Bronchial epithelial cell (primary cell): ENCODE measurements at places on chromosomes 7 and 10.

DNA sequence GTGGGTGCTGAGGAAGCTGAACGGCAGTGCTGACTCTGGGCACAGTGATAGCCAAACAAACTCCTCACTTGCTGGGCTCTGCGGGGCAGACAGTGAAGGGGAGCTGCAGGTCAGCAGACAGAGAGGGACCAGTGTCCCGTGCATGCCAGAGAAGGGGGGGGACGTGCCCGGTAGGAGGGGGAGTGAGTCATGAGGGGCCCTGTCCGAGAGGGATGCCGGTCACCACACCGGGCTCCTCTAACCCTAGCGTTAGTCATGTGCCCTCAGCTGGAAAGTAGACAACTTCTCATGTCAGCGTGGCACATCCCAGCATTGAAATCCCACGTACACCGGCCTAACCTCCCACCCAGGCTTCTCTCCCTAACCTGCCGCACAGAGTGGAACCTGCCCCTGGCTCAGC is 117.1 kb upstream of the DPP6 start:
- DNase-seq, result no peak

GRCh38 chr7:54392935-54393334 is 149.2 kb upstream of the VSTM2A start:
- no peak for DNase-seq

DNA sequence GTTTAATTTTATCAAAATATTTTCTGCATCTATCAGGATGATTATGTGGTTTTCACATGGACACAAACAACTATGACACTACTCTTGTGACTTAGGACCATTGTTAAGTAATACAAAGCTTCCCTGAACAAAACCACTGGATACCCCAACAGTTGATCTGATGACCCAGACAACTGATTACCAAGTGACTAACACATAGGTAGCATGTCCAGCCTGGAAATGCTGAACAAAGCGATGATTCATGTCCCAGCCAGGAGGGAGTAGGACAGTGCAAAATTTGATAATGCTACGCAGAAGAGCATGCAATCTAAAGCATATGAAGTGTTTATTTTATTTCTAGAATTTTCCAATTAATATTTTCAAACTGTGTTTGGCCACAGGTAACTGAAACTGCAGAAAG is 8.9 kb upstream of the PNLIP start:
- peak; percentile 71 for DNase-seq

- no peak for DNase-seq
Measured at GRCh38 chr10:122163174-122164022, 107.7 kb upstream of the BTBD16 start.

DNA sequence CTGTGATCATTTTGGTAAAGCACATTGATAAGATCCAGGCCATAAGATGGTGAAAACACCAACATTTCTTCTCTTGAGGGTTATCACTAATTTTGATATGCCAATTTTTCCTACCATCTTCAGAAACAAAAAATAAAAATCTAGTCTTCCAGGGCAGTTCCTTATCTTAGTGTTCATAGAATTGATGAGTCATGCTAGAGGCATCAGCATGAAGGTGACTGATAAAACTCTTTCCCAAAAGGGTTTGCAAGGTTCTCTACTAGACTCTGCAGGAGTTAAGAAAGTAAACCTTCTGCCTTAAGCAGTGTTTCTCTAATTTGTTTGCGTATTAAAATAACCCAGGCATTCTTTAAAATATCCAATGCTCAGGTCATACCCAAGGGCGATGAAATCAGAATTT is 483.1 kb upstream of the CNTNAP2 start:
- peak; percentile 2 for DNase-seq

DNA sequence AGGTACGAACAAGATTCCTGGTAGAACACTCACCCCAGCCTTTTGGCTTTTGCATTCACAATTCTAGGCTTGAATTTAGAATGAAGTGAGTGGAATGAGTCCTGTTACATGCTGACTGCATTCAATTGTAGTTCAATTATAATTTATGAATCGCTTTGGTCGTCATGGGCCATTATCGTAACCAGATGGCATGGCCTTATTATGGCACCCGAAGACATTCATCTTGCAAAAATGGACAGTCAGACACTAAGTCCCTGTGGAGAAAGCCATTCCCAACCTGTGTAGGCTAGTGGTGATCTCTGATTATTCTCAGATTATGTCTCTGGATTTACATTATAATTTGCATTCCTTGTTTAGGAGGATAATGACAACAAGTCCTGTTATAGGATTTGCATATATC is 292.4 kb upstream of the NPSR1 start:
- no peak for DNase-seq

- no peak for DNase-seq
Measured at GRCh38 chr7:14842523-14842922, 60.0 kb downstream of the DGKB start.

GRCh38 chr10:111107023-111107422 is 30.2 kb downstream of the ADRA2A start:
- no peak for DNase-seq

DNA sequence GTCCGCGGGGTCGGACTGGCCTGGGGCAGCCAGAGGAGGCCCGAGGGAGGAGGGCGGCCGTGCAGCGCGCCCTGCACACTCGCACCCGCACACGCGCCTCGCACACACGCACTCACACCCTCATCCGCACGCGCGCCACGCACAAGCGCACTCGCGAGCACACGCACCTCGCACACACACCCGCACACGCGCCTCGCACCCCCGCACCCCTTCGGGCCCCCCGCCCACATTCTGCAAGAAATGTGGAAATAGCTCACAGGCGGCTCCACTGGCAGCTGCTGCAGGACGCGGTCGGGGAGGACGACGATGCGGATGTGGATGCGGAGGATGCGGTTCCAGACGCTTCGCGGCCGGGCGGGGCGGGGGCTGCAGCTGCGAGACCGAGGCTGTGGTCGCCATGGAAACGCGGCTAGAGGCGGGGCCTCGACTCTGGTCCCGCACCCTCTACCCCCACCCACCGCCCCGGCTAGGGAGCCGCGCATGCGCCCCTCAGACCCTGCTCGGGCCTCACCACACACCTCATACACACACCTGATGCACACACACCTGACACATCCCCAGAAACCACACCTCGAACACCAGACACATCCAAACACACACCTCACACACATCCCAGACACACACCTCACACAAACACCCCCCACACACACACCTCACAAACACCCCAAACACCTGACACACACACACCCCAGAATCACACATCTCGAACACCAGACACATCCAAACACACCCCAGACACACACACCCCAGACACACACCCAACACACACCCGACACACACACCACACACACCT is at the start of gene CALY:
TSS of gene CALY (minus strand) at position 320 of the 793 bp plus-strand sequence. CDS start 7,907 bp downstream, outside the sequence.
- no peak for DNase-seq

DNA sequence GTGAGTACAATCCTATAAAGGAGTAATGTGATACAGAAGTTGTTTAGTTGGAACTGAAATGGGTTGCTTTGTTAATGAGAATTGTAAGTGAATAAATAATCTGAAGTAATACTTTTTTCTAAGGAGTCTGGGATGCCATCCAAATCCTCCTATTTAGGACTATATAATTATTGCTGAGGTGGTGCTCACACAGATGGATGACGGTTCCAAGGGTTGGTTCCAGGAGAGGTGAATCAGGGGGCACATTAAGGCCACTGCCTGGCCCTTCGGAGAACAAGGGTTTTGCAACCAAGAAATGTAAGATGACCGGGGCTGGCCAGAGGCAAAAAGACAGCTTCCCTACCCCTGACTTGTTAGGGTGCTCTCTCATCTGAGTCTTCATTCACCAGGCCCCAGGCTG is 352.7 kb downstream of the PHTF2 start:
- DNase-seq, result peak; percentile 7

DNA sequence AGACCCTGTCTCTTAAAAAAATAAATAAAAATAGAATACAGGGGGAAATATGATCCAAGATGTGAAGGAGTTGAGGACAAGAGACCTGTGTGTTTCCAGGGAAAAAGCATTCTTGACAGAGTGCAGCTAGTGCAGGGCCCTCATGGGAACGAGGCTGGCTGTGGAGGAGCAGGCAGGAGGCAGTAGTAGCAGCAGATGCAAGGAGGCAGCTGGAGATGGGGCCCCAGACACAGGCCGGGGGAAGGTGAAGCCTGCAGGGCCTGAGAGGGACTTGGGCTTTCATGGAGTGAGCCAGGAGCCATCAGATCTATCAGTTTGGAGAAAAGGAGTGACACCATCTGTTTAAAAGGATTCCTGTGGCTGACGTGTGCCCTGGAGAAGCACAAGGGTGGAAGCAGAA is 71.4 kb upstream of the ZNF438 start:
- DNase-seq, result no peak

- peak; percentile 54 for DNase-seq
Measured at GRCh38 chr10:52004342-52004949, 305.1 kb upstream of the CSTF2T start.

DNA sequence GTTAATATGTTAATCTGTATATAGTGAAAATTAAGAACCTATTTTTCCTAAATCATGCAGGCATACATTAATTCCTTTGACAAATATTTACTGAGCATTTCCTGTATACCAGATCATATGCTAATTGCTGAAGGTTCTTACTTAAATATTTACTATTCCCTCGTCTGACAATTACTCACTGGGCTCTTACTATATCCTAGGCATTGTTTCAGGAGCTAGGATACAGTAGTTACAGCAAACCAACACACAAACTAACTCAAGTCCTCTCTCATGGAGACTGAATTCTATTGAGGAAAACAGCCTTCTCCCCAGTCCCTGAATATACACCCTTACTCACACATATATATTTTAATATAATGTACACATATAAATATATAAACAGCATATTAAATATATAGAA is 786.0 kb downstream of the NRG3 start:
- DNase-seq, result no peak

GRCh38 chr10:71817831-71818655 is 33.0 kb downstream of the PSAP start:
- no peak for DNase-seq

GRCh38 chr10:80196270-80196949 is 8.9 kb downstream of the ANXA11 start:
- peak; percentile 85 for DNase-seq

DNA sequence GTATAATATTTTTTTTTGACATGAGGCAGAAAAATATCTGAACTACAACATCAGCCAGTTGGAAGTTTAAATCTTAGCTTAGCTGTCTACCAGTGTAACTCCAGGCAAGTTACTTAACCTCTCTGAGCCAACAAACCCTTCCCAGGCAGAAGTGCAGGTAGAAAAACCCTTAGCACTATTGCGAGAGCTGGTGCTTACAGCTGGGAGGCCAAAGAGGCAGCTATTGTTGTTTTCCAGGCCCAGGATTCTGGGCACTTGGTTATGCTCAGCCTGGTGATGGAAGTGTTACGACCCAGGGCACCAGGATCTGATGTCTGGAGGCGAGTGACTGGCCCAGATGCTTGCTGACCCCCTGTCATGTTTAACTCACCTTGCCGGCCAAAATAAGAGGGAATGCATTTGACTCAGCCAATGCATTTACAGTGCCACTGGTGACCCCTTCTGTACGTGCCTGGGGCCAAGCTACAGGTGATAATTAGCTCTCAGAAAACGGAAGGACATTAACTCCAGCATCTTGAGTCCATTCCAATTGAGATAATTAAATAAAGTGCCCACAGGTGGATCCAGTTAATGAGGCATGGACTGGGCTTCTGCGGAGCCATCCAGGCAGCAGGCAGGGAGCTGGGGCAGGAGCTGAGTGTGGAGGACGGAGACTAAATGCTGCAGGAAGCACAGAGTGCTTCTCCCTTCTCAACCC is 126.5 kb upstream of the HABP2 start:
- no peak for DNase-seq

GRCh38 chr10:68625316-68625921 is 65.3 kb downstream of the TET1 start:
- DNase-seq, result no peak

DNA sequence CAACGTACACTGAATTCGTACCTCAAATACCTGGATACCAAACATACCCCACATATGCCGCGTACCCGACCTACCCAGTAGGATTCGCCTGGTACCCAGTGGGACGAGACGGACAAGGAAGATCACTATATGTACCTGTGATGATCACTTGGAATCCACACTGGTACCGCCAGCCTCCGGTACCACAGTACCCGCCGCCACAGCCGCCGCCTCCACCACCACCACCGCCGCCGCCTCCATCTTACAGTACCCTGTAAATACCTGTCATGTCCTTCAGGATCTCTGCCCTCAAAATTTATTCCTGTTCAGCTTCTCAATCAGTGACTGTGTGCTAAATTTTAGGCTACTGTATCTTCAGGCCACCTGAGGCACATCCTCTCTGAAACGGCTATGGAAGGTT is 9.5 kb upstream of the SGCE start:
- DNase-seq, result no peak

- no peak for DNase-seq
Measured at GRCh38 chr7:150372271-150373048, 3.8 kb downstream of the REPIN1 start.

GRCh38 chr10:84353052-84353803 is 24.8 kb downstream of the CCSER2 start:
- DNase-seq, result no peak

GRCh38 chr10:50512214-50512595 is 111.6 kb downstream of the SGMS1 start:
- DNase-seq, result no peak

DNA sequence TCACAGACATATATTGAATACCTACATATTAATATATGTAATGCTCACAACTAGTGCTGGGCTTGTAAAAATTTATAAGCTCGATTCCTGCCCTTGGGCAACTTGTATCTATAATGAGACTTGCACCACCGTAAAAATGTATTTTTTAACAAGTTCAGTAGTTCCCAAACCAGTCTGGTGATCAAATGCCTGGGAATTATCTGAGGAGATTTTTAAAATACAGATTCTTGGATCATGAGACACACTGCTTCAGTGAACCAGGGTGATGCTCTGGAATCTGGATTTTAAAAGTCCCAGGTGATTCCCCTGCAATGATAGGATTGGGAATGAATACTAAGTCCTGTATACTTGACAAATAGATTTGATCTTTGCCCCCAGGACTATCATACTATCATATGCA is 4.3 kb upstream of the MICU1 start:
- DNase-seq, result no peak

DNA sequence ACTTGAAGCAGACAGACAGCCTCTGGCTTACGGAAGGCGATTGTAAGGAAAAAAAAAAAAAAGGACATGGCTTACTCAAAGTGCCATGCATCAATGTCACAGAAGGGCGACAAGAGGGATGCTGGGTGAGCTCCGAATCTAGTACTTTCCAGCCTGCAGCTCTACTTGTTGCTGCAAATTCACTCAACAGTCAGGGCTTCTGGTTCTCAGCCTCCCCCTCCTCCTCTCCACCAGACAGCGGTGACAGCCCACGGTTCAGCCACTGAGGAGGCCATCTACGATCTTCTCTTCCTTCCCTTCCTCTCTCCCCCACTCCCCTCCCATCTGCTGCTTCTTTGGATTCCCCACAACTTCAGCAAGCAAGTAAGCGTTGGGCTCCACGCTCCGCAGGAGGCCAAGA is 63.5 kb downstream of the PRKAG2 start:
- DNase-seq, result no peak

DNA sequence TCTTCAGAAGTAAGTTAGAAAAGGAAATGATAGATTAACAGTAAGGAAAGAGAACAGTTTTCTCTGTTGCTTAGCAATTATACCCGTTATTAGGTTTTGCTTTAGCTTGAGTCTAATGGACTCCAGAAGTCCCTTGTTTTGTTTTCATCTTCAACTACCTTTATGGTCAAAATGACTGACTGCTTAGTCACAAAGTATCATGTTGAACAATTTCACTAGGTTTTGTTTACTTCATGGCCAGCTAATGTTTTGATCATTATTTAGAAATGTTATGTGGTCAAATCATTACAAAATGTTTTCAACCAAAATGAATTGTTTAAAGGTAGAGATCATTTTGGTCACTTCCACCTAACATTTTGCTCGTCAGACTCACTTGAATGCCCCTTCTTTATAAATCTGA is 1.9 kb downstream of the UBN2 start:
- DNase-seq, result peak; percentile 96
